Adipocyte (in vitro differentiated cells): ENCODE measurements at places on chromosomes 6 and 20.

DNA sequence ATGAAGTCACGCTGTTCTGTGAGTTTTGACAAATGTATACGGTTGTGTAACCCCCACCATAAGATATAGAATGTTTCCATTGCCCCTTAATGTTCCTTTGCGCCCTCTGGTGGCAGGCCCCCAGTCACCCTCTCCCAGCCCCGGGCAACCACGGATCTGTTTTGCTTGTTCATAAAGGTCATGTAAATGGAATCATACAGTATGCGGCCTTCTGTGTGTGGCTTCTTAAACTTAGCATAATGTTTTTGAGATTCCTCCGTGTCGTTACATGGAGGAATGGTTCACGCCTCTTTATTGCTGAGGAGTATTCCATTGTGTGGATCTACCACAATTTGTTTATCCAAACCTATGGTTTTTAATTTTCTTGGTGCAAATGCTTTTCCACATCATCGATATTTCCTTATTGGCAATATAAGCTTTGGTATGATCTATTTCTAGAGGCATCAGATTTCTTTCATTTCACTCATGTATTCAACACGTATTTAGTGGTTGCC, 28.4 kb downstream of the LYRM2 start:
- peak; percentile 86 for DNase-seq

GRCh38 chr6:107823047-107823557, 1.0 kb downstream of the SCML4 start:
- DNase-seq = no peak

DNA sequence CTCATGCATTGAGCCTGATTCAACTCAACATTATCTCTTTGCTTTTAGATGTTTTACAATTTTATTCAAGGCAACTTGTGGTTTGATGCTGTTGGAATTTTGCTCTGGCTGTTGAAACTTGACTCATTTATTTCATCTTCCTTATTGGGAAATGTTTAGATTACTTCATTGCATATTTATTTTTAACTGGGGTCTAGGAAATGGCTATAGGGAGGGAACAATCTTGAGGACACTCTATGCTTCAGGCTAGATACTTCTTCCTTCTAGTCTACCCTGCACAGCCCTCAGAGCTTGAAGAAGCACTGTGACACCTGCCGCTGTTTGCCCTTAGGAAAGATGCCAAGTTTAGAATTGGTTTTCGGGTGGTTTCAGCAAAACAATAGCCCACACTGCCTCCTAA, 183.4 kb downstream of the ADGRG6 start:
- peak; percentile 45 for DNase-seq

DNA sequence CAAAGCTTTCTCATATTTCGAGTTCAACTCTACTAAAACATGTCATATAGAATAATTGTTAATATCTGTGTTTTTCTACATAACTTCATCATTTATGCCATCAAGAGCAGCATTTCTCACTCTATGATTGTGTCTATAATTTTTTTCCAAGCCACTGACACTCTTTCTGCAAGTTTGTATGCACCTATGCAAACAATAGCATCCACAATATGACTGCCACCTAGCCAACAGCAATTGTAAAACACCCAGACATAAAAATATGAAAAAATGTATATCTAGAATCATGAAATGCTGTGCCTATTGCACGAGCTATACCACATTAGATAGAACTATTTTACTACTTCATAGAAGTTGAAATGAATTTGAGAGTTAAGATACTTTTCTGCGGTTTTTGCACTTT, 286.5 kb upstream of the MARCKS start:
- DNase-seq = no peak

DNA sequence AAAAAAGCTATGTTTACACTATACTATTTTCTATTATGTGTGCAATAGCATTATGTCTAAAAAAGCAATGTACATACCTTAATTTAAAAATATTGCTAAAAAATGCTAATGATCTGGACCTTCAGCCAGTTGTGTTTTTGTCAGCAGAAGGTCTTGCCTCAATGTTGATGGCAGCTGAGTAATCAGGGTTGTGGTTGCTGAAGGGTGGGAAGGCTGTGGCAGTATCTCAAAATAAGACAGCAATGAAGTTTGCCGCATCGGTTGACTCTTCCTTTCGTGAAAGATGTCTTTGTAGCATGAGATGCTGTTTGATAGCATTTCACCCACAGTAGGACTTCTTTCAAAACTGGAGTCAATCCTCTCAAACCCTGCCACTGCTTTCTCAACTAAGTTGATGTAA, 134.7 kb upstream of the CDYL start:
- no peak for DNase-seq
